ENCODE measurements at places on chromosomes 3 and 15. TPM values are rescaled to one million over a fixed set of nuclear protein-coding genes. Genes with fewer than 3 reads are reported as not detected.

LTF gene
- 3.0 TPM for polyA plus RNA-seq

LRRC31 gene
- not detected for polyA plus RNA-seq

IL20RB gene
- polyA plus RNA-seq = 1.3 TPM

AMIGO3 gene
- polyA plus RNA-seq = 2.7 TPM

CORO2B gene
- polyA plus RNA-seq = 4.4 TPM

KY gene
- polyA plus RNA-seq = 73.0 TPM

CYP19A1 gene
- polyA plus RNA-seq = 0.73 TPM

PRR20G gene
- polyA plus RNA-seq = not detected

CDCP1 gene
- polyA plus RNA-seq = 0.34 TPM

VEPH1 gene
- 0.63 TPM for polyA plus RNA-seq

SEMA3F gene
- 9.0 TPM for polyA plus RNA-seq

UBA5 gene
- polyA plus RNA-seq = 32.4 TPM

MORC1 gene
- not detected for polyA plus RNA-seq

LRTM1 gene
- 114 TPM for polyA plus RNA-seq

PSTPIP1 gene
- 2.7 TPM for polyA plus RNA-seq

LRRC34 gene
- polyA plus RNA-seq = 3.5 TPM

UACA gene
- 137 TPM for polyA plus RNA-seq

AKAP13 gene
- polyA plus RNA-seq = 61.1 TPM

PCOLCE2 gene
- polyA plus RNA-seq = 1.2 TPM

OSTN gene
- 4.7 TPM for polyA plus RNA-seq

TGM4 gene
- not detected for polyA plus RNA-seq

KNG1 gene
- polyA plus RNA-seq = not detected

FAM3D gene
- polyA plus RNA-seq = not detected

ARPIN gene
- polyA plus RNA-seq = 13.8 TPM

MED12L gene
- 10.0 TPM for polyA plus RNA-seq

SLC24A5 gene
- polyA plus RNA-seq = not detected

SLC12A8 gene
- 0.37 TPM for polyA plus RNA-seq

SKOR1 gene
- 0.47 TPM for polyA plus RNA-seq

VPS39 gene
- 46.7 TPM for polyA plus RNA-seq

UBE2Q2 gene
- 47.1 TPM for polyA plus RNA-seq

RNU5B-1 gene
- polyA plus RNA-seq = not detected

DENND4A gene
- polyA plus RNA-seq = 12.1 TPM

NTRK3 gene
- 2.6 TPM for polyA plus RNA-seq

PIK3CB gene
- 8.5 TPM for polyA plus RNA-seq

PP2D1 gene
- polyA plus RNA-seq = 0.39 TPM

CBLB gene
- 21.0 TPM for polyA plus RNA-seq

SLC51B gene
- polyA plus RNA-seq = 1.3 TPM

BFSP2 gene
- polyA plus RNA-seq = not detected

GOLGA6A gene
- polyA plus RNA-seq = 0.53 TPM

B4GALT4 gene
- 8.8 TPM for polyA plus RNA-seq

LRRIQ4 gene
- 0.13 TPM for polyA plus RNA-seq

SUCNR1 gene
- 0.05 TPM for polyA plus RNA-seq

CLDN18 gene
- polyA plus RNA-seq = 0.39 TPM

TRIM69 gene
- 27.8 TPM for polyA plus RNA-seq

CPNE4 gene
- 0.23 TPM for polyA plus RNA-seq

TICRR gene
- polyA plus RNA-seq = 4.1 TPM

IGSF10 gene
- 5.5 TPM for polyA plus RNA-seq

ITIH4 gene
- 32.4 TPM for polyA plus RNA-seq

FBLN2 gene
- 35.1 TPM for polyA plus RNA-seq

MME gene
- 7.7 TPM for polyA plus RNA-seq

STRIT1 gene
- 49.3 TPM for polyA plus RNA-seq

CPN2 gene
- not detected for polyA plus RNA-seq

IQCF5 gene
- not detected for polyA plus RNA-seq

ALDH1A3 gene
- 17.6 TPM for polyA plus RNA-seq

ZFYVE19 gene
- polyA plus RNA-seq = 16.1 TPM

MASP1 gene
- polyA plus RNA-seq = 9.6 TPM

All from forelimb muscle (tissue), 1 donor.